Aortic smooth muscle cell (primary cell): ENCODE measurements at places on chromosomes 2 and 18. TPM values are rescaled to one million over a fixed set of nuclear protein-coding genes. Genes with fewer than 3 reads are reported as not detected.

ERICH2 gene
- total RNA-seq: not detected in 2 replicates

SP5 gene
- not detected in 2 replicates for total RNA-seq

DSC1 gene
- not detected in 2 replicates for total RNA-seq

MRPL33 gene
- total RNA-seq: 61.4 and 71.4 TPM in 2 replicates

SPP2 gene
- not detected in 2 replicates for total RNA-seq

IL1RL1 gene
- total RNA-seq: 0.62 and 1.1 TPM in 2 replicates

RAX gene
- total RNA-seq: not detected in 2 replicates

UGT1A7 gene
- not detected in 2 replicates for total RNA-seq

OTX1 gene
- total RNA-seq: not detected in 2 replicates

GCC2 gene
- total RNA-seq: 15.2 and 21.4 TPM in 2 replicates

INO80B gene
- total RNA-seq: 14.3 and 15.0 TPM in 2 replicates

SLC8A1 gene
- total RNA-seq: 11.6 and 31.2 TPM in 2 replicates

CD226 gene
- 0.53 and 0.56 TPM in 2 replicates for total RNA-seq

CABLES1 gene
- total RNA-seq: 19.0 and 20.4 TPM in 2 replicates

CXCR1 gene
- not detected in 2 replicates for total RNA-seq

PRKAG3 gene
- total RNA-seq: 0.40 and 1.9 TPM in 2 replicates

CHST9 gene
- total RNA-seq: not detected in 2 replicates

AFF3 gene
- total RNA-seq: under 0.01 TPM in 1 of 2 replicates, not detected in the other

SDC1 gene
- 4.6 and 5.3 TPM in 2 replicates for total RNA-seq

DCC gene
- total RNA-seq: 0.13 TPM in 1 of 2 replicates, not detected in the other
